RWPE2 (cell line): ENCODE measurements at places on chromosomes 2 and 18.
A peak's percentile ranks its signal among the peaks of the same experiment; 100 is the strongest.

GRCh38 chr18:1294229-1294628 lies 389.6 kb downstream of the ADCYAP1 start:
- H3K27me3 ChIP-seq: no peaks in the 10 kb centered on the region
- H3K4me1 ChIP-seq: no peaks in the 10 kb centered on the region
- H3K27ac ChIP-seq: no peak overlapping the region
- H3K36me3 ChIP-seq: no peaks in the 10 kb centered on the region
- H3K4me3 ChIP-seq: no peak overlapping the region
- DNase-seq: no peak

- DNase-seq: no peak
- H3K36me3 ChIP-seq: no peaks in the 10 kb centered on the region
- H3K27me3 ChIP-seq: no peaks in the 10 kb centered on the region
- H3K27ac ChIP-seq: no peak overlapping the region
These were observed 41.1 kb downstream of the MYO7B start for GRCh38 chr2:127576433-127577207.

DNA sequence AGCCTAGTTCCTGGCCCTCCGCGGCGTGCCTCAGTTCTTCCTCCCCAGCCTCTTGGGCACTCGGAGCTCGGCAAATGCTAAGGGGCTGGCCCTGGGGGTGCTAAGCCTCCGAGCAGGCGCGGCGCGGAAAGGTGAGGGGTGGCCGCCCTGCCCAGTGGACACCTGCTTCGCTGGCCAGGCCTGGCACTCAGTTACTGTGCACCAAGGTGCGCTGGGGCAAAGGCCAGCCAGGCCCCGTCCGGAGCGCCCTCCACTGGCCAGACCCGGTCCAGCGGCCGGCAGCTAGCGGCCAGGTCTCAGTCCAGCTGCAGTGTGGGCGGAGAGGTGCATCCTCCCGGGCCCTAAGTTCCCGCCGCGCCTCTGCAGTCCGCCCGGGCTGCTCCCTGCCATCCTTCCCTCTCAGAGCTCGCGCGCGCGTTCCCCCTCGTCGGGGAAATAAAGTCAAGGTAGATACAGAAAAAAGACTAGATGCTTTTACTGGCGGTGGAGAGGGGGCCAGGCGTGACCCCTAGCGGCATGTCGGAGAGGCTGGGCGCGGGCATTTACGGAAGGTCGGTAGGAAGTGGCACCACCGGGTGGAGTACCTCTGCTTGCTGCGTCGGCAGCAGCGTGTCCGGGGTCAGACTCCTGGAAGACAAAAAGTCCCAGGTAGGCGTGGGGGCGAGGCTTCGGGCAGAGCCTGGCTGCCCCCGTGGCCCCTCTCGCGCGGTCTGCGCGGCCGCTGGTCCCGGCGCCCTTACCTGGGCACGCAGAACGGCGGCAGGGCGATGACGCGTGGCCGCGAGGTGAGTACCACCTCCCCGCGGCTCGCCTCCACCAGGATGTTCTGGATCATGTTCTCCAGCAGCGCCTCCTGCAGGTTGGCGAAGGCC lies 9.4 kb upstream of the CRYBA2 start:
- peak overlapping the region; percentile 5 for H3K4me3 ChIP-seq
- DNase-seq: no peak
- H3K27me3 ChIP-seq: peaks cover 41% of the 10 kb centered on the region

GRCh38 chr2:56040834-56041233 lies 117.3 kb upstream of the EFEMP1 start:
- H3K4me1 ChIP-seq: no peaks in the 10 kb centered on the region
- no peak overlapping the region for H3K4me3 ChIP-seq
- DNase-seq: no peak
- no peaks in the 10 kb centered on the region for H3K27me3 ChIP-seq
- no peaks in the 10 kb centered on the region for H3K36me3 ChIP-seq

GRCh38 chr2:82803307-82803706 lies 1655.8 kb downstream of the SUCLG1 start:
- H3K27ac ChIP-seq: no peak overlapping the region
- H3K4me3 ChIP-seq: no peak overlapping the region
- DNase-seq: no peak
- no peaks in the 10 kb centered on the region for H3K4me1 ChIP-seq

- no peak for DNase-seq
- no peak overlapping the region for H3K4me3 ChIP-seq
- H3K27ac ChIP-seq: peak overlapping the region; percentile 56
- H3K36me3 ChIP-seq: no peaks in the 10 kb centered on the region
- H3K4me1 ChIP-seq: peaks cover 13% of the 10 kb centered on the region
- H3K27me3 ChIP-seq: no peaks in the 10 kb centered on the region
These were observed 470.2 kb downstream of the TXNL1 start for GRCh38 chr18:56168049-56168781.

- peak overlapping the region; percentile 59 for H3K27ac ChIP-seq
- H3K27me3 ChIP-seq: no peaks in the 10 kb centered on the region
- no peaks in the 10 kb centered on the region for H3K36me3 ChIP-seq
- DNase-seq: no peak
- peaks cover 16% of the 10 kb centered on the region for H3K4me1 ChIP-seq
These were observed 16.0 kb upstream of the ZNF532 start for GRCh38 chr18:58848685-58849084.

DNA sequence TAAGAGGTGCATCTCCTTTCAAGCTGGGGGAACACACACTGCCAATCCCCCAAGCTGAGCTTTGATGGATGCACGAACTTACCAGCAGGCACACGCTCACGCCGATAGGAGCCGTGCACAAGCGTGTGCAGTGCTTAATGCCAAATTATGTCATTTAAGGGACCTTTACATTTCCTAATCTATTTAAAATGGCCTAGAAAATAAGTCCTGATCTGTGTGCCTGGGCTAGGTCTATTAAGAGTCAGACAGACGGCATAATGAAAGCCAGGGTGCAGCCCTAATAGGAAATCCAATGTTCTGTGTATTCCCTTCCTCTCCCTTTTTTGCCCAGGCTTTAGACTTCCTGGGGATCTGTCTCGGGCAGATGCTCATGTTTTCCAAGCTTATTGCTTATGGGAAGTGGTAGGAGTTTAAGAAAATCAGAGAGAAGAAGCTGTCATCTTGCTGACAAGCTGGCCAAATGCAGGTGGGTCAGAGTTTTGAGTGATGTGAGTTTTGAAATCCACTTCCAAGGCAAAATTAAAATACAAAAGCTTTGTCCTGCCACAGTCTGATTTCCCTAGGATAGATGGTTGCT lies 142.6 kb downstream of the MYT1L start:
- no peaks in the 10 kb centered on the region for H3K4me1 ChIP-seq
- H3K27me3 ChIP-seq: no peaks in the 10 kb centered on the region
- H3K27ac ChIP-seq: no peak overlapping the region
- DNase-seq: no peak
